Brain (organoid and tissue), 16 donors: ENCODE measurements at places on chromosomes 6 and 20.

DNA sequence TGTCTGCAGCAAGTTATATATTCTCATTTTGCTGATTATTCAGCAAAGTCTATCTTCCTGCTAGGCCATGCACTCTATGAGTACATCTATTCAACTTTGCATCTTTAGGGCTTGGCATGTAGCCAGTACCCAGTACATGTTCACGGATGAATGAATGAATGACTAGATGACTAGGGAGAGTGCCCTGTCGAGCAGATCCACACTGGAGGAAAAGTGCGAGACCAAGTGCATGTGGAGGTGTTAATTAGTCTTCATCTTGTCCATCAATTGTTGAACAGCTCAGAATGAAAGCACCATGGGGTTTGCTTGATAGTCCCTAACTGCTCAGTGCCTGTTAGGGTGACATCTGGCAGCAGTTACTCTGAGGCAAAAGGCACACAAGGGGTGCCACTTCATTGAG lies 30.4 kb downstream of the TM9SF4 start:
- peak; percentile 67 for DNase-seq

DNA sequence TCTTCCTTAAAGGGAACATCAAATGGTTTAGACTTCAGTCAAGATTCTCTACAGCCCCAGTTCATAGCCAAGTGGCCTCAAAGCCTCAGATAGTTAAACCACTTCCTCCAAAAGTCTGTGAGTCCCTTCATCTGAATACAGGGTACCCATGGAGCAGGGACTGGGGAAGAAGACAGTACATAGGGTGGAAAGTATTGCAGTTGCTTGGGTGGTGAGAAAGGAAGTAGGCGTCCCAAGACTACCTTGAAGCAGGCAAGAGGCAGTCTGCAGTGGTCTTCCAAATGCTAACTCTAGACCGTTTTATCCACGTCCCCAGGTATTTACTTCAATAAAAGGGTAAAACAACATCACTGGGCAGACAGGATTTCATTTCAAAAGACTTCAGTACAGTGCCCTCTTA lies 2.0 kb downstream of the FYN start:
- DNase-seq: no peak

DNA sequence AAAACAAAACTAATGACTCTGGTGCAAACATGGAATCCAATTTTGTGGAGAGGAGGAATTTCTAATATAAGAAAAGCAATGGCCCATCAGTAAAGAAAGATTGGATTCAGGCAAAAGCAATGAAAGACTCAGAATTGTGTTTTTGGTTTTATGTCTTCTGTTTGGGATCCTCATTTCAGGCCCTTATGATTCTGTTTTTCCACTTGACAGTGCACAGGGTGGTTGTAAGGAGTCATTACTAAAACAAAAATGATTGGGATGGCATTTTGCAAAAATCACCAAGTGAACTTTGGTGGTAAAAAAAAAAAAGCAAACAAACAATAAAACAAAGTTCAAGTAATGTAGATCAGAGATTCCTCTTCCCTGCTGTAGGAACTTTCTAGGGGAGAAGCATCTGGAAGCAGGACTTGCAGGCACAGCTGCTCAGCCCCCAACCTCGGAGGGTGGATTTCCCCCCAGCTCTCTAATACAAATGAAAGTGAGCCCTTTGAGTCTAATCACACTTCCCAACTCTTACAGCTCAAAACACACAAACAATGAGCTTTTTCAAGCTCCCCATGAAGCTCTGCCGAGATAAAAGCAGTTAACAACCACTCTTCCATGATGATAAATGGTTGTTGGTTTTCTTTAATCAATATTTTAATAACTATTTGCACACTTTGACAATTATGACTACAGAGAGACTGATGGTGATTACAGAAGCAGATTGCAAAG lies 177.7 kb downstream of the ZDHHC14 start:
- DNase-seq: no peak

DNA sequence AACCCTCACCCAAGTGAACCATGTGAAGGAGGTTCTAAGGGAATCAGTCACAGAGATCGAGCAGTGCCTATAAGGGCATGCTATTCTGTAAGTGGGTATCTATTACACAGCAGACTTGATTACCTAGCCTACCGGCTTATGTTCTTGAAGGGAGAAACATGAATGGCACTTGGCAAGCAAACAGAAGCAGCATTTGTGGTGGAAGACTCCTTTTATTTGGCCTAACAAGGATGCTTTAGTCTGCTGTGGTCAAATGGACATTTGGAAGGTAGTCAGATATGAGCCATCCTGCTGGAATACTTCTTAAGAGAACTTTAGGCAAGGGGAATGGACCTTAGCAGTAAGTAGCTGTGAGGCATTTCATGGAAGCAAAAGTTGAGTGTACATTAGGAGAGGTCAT lies 126.3 kb downstream of the COL12A1 start:
- no peak for DNase-seq

DNA sequence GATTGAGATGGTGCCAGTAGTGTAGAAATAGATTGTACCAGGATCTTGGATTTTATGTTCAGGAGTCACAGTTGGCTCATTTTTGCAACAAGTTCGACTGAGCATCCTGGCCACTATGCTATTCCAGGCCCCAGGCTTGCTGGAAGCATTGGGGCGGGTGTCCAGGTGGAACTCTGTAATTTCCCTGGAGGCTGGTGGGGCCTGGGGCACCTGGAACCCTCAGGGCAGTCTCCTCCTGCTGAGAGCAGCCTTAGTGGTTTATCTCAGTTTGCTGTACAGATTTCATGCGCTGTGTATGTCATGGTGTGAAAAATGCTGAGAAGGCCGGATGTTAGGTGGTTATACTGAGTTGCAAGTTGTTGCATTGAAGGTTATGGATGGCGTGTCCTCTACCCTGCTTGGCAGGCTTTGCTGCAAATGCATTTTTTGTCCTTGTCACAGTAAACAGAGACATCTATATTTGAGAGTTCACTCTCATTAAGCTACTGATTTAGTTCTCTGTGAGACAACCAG lies 135.1 kb upstream of the MYLIP start:
- no peak for DNase-seq

DNA sequence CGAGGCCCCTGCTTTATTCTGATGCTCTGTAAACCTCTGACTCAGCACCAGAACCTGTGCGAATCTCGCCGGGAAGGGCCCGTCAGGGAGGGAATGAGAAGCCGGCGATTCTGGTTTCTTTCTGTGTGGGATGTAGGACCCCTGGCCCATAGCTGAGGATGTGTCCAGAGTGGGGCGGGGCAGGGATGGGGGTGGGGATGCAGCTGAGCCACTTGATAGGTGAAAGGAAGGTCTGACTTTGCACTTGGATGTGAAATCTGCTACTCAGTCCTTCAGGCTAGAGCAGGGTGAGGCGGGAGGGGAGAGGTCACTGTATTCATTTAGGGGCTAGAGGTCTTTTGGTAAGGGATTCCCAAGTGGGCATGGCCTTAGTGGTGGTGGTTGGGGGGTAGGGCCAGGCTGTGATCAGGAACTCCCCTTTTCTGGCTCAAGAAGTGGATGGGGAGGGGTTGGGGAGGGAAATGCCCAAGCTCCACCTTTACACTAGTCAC lies 2.3 kb downstream of the TOX2 start:
- DNase-seq: no peak

- DNase-seq: no peak
Observed at GRCh38 chr6:146550911-146551310, 7.3 kb downstream of the RAB32 start.

GRCh38 chr6:79943133-79943532 lies 4.2 kb downstream of the ELOVL4 start:
- DNase-seq: no peak
